ENCODE measurements at places on chromosomes 1 and 21.

DNA sequence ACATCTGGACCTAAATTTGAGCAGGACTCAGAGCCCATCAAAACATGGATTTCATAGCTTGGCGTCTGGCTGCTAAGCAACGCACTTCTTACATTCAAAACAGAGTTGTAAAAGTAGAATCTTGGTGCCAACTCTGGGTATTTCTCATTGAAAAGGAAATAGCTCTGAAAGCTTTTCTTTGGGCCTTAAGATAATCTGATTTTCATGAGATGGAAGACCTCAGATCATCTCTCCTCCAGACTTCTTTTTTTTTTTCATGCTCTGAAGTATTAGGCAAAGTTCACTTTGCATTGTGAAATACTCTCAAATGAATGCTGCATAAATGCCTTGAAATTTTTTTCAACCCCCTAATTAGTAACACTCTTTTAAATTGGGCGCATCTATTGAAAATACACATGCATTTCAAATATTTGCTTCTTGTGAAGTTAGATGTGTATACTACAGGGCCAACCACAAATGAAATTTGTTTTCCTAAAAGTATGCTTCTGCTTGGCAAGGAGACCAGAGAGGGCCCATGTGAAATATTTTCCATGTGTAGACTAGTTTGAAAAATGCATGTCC is 4.2 kb downstream of the ADAMTS5 start:
- DNase-seq = no peak

DNA sequence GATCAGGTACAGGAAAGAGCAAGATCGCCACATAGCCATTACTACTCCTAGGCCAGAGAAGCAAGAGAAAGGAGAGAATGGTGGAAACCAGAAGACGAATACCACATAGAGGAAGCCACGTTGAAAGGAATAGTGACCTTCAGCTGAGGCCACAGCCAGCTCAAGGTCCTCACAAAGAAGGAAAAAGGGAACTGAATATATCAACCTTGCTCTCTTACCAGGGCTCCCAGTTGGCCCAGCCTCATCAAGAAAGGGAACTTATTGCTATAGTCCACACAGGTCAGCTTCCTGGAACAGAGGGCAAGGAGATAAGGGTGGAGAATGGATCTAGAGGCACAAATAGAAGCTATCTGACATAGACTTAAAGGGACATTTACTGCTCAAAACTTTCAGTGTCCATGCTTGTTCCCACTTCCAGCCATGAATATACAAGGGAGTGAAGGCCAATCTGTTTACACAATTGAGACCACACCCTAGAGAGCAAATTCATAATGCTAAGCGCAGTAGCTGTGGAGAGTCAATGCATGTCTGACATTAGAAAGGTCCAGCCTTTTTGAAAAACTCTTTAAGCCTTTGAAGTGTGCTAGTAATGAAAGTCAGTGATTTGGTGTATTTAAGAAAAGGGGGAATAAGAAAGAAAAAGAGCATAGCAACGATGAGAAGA is 120.7 kb upstream of the ZC3H11B start:
- no peak for DNase-seq

- no peak for DNase-seq
These were observed 405.0 kb upstream of the POU3F1 start for GRCh38 chr1:38451541-38451993.

- DNase-seq = no peak
These were observed 12.3 kb downstream of the UQCRH start for GRCh38 chr1:46315669-46316403.

DNA sequence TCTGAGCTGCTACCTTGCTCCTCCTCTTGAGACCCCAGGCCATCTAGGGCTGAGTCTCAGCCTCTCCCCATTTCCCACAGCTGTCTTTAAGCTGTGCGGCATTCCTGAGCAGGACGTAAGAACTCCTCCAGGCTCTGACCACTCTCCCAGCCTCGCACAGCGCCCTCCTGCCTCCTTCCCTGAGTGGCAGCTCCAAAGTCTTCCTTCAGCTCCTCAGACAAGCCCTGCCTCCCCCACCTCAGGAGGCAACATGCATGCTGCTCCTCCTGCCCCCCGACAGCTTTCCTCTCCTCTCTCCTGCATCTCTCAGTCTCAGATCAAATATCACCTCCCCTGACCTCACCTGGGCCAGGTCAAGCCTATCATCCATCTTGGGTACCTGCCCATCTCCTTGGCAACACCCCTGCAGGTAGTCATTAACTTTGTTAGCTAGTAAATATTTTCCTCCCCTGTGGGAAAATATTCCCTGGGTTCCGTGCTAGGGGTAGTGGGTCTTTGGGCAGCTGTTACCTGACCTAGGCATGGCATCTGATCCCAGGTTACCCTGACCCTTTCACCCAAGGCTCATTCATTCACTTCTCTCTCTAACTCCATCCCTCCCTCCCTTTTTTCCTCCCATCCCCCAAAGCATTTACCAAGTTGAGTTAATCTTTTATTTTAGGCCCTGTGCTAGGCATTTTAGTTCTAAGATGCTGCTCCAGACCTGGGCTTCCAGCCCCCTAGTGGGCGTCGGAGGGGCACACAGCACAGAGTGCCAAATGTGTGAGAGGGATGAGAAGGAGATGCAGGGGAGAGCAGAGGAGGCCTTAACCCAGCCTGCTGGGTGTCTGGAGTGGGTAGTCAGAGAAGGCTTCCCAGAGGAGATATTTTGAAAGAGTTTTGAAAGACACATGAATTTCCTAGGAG is 419.9 kb downstream of the PTPRU start:
- DNase-seq = no peak

DNA sequence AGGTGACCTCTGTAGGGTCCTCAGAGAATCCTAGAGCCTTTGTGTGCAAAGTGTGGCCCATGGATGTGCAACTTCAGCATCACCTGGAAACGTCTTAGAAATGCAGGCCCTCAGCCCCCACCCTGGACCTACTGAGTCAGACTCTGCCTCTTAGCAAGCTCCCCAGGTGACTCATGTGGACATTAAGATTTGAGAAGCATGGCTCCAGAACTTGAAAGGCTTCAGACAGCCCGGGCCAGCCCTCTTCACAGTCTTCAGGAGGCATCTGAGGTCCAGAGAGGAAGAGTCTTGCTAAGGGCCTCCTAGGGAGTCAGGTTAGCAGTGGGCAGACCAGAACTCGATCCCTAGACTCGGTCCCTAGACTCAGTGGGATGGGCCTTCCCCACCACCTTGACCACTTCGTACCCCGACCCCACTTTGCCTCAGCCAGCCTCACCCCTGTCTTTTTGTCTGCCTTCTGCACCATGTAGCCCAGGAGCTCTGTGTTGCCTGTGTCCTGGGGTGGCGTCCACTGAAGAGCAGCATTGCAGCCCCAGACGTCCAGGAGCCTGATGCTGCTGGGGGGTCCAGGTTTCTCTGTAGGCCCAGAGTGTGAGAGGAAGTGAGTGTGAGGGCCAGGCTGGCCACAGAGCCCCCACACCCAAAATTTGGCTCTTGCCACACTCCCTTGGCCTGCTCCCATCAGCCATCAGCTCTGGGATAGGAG is 4.8 kb downstream of the MYBPH start:
- no peak for DNase-seq

GRCh38 chr1:119743776-119744597 is 24.7 kb downstream of the HMGCS2 start:
- peak; percentile 75 for DNase-seq

GRCh38 chr1:209268479-209268878 is 315.0 kb upstream of the CAMK1G start:
- DNase-seq = no peak

GRCh38 chr1:207890136-207890738 is 20.7 kb downstream of the CD34 start:
- DNase-seq = peak; percentile 50

DNA sequence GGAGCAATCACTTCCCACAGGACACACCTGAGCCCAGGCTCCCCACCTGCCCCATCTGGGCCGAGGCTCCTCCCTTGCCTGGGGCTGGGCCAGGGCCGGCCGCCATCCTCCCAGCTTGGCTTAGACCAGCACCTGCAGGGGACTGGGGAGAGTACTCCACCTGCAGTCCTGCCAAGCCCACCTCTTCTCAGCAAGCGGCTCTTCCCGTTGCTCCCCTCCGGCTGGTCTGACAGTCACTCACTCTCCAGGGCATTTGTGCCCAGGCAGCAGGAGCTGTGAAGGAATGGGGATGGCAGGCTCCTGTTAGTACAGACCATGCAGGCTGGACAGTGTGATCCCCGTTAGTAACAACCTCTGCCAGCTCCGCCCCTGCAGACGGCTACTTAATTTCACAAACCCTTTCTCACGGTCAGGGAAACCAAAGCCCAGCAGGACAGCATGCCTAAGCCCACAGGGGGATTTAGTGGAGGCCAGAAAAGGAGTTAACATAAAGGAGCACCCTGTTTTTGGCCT is at the start of gene FYB2:
Gene FYB2, minus strand, starts transcription at position 18 of the 513 bp plus-strand sequence. CDS start 114 bp downstream, outside the sequence.
- DNase-seq = peak; percentile 87

DNA sequence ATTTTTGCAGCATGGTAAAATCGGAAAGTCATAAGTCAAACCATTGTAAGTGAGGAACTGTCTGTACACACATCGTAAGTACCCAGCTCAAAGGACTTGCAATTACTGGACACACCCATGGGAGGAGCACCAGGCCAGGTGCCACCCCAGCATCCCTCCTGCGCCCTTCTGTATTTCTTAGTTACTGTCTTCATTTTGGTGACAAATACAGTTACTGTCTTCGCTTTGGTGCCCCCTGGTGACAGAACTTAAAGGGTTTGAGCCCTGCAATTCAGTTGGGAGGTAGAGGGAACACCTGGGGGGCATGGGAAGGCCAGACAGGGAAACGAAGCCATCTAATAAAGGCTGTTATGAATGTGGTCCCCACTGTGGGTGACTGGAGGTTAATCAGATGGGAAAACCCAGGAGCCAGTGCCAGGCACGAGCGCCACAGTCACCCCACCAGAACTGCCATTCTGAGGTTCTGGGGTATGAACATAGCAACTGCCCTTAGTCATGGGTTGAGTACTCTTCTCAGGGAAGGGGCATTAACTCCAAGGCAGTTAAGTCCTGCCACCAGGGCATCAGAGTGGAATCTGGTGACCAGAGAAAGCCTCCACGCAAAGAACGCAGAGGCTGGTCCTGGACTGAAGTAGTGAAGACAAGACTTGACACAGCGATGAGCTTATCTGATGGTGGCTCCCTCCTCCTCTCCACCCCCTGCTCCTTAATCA is 612.9 kb downstream of the PTPRU start:
- DNase-seq = no peak

DNA sequence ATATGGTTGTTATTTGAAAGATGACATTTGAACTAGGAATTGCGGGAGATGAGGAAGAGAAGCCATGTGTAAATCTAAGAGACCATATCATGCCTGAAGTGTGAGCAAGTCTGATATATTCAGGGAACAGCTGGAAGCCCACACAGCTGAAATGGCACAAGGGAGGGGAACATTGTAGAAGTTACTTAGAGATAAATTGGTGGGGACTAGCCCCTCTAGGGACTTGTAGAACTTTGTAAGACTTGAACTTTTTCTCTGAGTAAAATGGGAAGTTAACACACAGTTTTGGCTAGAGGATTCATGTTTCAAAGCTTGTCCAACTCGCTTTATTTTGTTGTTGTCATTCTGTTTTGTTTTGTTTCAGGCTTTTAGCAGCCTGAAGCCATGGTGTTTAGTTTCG is 216.4 kb downstream of the FMN2 start:
- DNase-seq = no peak

- DNase-seq = no peak
These were observed 2.5 kb downstream of the INKA2 start for GRCh38 chr1:111736548-111737215.

GRCh38 chr1:32220746-32221580 is 1.2 kb downstream of the TMEM234 start:
- no peak for DNase-seq

DNA sequence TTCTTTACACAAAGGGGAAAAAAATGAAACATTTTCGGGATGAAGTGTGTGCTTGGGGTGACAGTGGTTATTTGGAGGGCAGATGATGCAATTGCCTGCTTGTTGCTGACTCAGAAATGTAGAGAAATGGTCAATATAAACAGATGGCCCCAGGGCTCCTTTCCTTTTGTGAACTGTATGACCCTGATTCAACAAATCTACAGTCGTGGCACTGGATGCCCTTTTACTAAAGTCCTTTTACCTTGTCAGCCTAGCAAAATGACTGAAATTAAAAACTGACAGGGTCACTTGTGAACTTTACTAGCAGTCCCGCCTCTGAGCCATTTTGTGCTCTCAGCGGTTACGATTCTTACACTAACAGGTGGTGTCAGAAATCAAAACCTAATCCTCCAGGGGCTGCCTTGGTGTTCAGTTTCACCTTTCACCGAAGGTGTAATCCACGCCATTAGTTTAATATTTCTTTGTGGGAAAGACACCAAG is 49.8 kb downstream of the GREM2 start:
- peak; percentile 58 for DNase-seq

GRCh38 chr1:110211496-110212168 is 1.5 kb downstream of the KCNC4 start:
- DNase-seq = no peak

DNA sequence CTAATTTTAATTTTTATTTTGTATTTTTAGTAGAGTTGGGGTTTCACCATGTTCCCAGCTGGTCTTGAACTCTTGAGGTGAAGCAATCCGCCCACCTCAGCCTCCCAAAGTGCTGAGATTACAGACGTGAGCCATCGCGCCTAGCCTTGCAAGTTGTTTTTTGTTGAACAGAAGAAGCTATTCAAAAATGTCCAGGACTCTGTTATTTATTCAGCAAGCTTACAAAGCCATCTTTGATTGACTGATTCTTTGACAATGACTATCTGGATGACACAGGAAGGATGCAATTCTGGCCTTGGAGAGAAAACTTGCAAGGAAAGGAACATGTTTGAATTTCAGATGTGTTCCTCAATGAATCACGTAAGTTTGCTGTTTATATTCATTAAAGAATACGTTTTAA is 63.5 kb downstream of the MAP3K7CL start:
- DNase-seq = no peak

GRCh38 chr1:183638649-183639387 is 3.2 kb upstream of the ARPC5 start:
- DNase-seq = no peak

- DNase-seq = no peak
These were observed 27.6 kb upstream of the POGK start for GRCh38 chr1:166811691-166812090.

- no peak for DNase-seq
These were observed 11.3 kb downstream of the TMEM63A start for GRCh38 chr1:225870911-225871310.

GRCh38 chr21:37828556-37828955 is 87.7 kb downstream of the KCNJ6 start:
- DNase-seq = no peak

- DNase-seq = no peak
These were observed 56.6 kb downstream of the PLXNA2 start for GRCh38 chr1:208187499-208188041.

DNA sequence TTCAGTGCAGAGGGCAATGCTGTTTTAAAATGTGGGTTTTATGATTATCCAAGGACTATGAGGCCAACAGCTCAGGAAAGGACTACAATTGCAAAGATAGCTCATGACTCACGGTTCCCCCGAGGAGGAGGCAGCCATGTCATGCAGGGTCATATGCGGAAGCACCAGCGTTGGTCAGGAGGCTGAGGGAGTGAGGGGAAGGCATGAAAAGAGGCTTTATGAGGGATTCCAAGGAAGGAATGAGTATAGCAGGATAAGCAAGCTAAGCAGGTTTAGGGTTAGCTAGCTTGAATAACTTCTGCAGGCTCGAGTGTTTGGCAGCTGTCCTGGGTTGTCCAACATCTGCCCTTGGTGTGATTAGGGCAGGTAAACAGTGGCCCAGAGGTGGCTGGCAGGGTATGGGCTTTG is 495.1 kb downstream of the SETD4 start:
- peak; percentile 60 for DNase-seq

GRCh38 chr1:224541901-224542630 is 74.1 kb upstream of the CNIH3 start:
- DNase-seq = no peak
